ENCODE measurements at places on chromosomes 5 and 9.

DNA sequence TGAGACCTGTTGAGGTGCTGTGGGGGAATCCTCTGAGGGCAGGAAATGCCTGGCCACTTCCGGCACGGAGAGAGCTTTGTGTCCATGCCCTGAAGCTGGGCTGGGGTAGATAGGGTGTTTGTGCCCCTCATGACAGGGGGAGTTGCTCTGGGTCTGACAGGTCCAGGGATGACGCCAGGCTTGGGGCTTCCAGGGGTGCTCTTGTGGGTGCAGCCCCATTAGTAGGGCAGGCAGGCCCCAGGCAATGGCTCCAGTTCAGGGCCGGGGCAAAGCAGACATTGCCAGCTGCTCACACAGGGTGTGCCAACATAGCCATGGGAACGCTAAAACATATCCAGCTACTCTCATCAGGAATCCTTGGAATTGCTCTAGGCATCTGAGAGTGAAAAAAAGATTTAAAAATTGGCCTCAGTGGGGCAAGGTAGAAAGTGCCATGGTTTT is 21.1 kb downstream of the PITX1 start:
- no peak for DNase-seq

DNA sequence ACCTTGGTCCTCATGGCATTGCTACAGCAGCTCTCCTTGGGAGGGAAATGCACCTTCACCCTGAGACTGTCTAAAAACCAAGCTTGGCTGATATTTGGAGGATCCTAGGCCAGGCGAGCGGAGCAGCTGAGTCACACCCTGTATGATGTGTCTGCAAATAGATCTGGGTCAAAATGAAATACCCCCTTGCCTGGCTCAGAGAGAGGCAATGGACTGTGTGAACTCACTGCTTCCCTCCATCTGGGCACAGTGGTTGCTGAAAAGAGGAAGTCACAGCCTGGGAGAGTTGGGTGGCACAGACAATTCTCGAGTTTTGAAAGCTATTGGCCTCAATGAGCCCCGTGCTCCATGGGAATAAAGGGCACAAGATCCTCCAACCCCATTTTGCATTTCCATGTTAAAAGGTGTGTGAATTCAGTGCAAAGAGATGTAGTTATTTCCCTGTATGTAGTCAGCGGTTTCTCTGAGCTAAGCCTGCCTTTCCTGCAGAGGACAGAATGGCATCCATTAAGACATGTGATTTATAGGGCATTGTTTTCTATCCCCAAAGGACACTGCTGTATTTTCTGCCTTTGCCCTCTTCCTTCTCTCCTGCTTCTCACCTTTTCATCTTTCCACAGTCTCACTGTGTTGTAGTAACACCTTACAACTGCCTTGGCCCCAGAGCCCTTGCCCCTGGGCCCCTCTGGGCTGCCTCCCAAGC is 177.2 kb downstream of the GADD45G start:
- DNase-seq = no peak

DNA sequence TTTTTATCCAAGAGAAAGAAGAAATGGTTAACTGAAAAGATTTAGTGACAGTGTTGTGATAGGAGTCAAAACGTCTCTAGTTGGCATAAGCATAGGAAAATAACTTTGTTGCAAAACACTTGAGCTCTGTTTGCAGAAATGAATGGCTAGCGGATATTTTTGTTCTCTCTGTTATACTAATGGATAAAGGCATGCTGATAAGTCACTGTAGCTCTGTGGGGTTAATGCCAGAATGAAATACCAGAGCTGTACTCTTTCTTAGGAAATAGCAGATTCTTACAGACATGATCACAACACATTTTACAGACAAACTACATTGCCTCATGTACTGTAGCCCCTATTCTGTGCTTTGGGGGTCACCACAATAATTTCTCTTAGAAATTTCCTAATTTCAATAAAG is 202.8 kb downstream of the DMRTA1 start:
- no peak for DNase-seq

- DNase-seq = no peak
Measured at GRCh38 chr5:89932771-89933181, 476.8 kb downstream of the CETN3 start.

- no peak for DNase-seq
Measured at GRCh38 chr5:80067531-80068245, 32.5 kb downstream of the THBS4 start.

GRCh38 chr9:136761545-136761981 is 2.8 kb downstream of the LCN15 start:
- DNase-seq = no peak
